ENCODE measurements at places on chromosomes 3 and 15. TPM values are rescaled to one million over a fixed set of nuclear protein-coding genes. Genes with fewer than 3 reads are reported as not detected.

Gene MGLL
- total RNA-seq, result 0.90 TPM

Gene SAXO2
- total RNA-seq, result 1.9 TPM

Gene HIGD2B
- not detected for total RNA-seq

Gene C2CD4A
- total RNA-seq, result 0.34 TPM

Gene HRH1
- 0.92 TPM for total RNA-seq

Gene NR1I2
- not detected for total RNA-seq

Gene TMEM207
- total RNA-seq, result not detected

Gene SLC27A2
- total RNA-seq, result 0.79 TPM

Gene CCRL2
- not detected for total RNA-seq

Gene SPSB4
- 0.39 TPM for total RNA-seq

Gene LMCD1
- 4.5 TPM for total RNA-seq

Gene THPO
- not detected for total RNA-seq

Gene MESD
- total RNA-seq, result 28.1 TPM

Gene COL6A5
- total RNA-seq, result 0.32 TPM

Gene ALDH1A2
- total RNA-seq, result 1.7 TPM

Gene AQP9
- total RNA-seq, result not detected

Gene CLDND1
- 90.7 TPM for total RNA-seq

Gene SLC15A2
- 33.3 TPM for total RNA-seq

Gene STRIT1
- total RNA-seq, result not detected

Gene SCAANT1
- not detected for total RNA-seq

Gene BDH1
- 62.1 TPM for total RNA-seq

Gene AHSG
- total RNA-seq, result 4.9 TPM

Gene SLC22A14
- 0.26 TPM for total RNA-seq

Gene SLC24A5
- total RNA-seq, result not detected

Gene TGM4
- 0.09 TPM for total RNA-seq

Gene CEP152
- total RNA-seq, result 33.7 TPM

Gene BTBD1
- 58.3 TPM for total RNA-seq

Gene TM6SF1
- total RNA-seq, result 1.8 TPM

Gene SPINK8
- total RNA-seq, result not detected

Gene GOLGA8S
- not detected for total RNA-seq

Gene BTLA
- total RNA-seq, result not detected

Gene SERPINI2
- total RNA-seq, result not detected

Gene EPHB1
- total RNA-seq, result 0.61 TPM

Gene PAQR5
- 16.0 TPM for total RNA-seq

Gene CTXN2
- not detected for total RNA-seq

Gene GPR62
- total RNA-seq, result not detected

Gene TTC14
- 38.2 TPM for total RNA-seq

Gene RTP3
- total RNA-seq, result not detected

Gene HCLS1
- 96.9 TPM for total RNA-seq

Gene RNU5B-1
- total RNA-seq, result not detected

Gene PDCD7
- total RNA-seq, result 30.7 TPM

Gene SCN11A
- total RNA-seq, result not detected

Gene FETUB
- not detected for total RNA-seq

Gene SLCO2A1
- not detected for total RNA-seq

Gene DLEC1
- total RNA-seq, result not detected

Gene PRR20G
- total RNA-seq, result not detected

Gene ROPN1
- total RNA-seq, result not detected

Gene DHFR2
- 6.5 TPM for total RNA-seq

Gene SMC4
- total RNA-seq, result 209 TPM
